Activated T-cell treated with anti-CD3 and anti-CD28 coated beads, Interleukin-2, amount 50 U/mL, for 1 hour (primary cell): ENCODE measurements at places on chromosomes 4 and X.

GRCh38 chr4:25811374-25811690 lies 51.5 kb downstream of the SEL1L3 start:
- no peak for DNase-seq

DNA sequence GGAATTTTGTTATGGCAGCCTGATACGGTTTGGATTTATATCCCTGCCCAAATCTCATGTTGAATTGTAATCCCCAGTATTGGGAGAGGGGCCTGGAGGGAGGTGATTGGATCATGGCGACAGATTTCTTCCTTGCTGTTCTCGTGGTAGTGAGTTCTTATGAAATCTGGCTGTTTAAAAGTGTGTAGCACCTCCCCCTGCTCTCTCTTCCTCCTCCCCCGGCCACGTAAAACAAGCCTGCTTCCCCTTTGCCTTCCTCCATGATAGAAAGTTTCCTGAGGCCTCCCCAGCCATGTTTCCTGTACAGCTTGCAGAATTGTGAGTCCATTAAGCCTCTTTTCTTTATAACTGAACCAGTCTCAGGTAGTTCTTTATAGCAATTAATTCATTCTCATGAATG lies 37.9 kb downstream of the SUPT20HL2 start:
- DNase-seq: no peak

GRCh38 chrX:34585561-34585960 lies 71.5 kb downstream of the TMEM47 start:
- DNase-seq: no peak

DNA sequence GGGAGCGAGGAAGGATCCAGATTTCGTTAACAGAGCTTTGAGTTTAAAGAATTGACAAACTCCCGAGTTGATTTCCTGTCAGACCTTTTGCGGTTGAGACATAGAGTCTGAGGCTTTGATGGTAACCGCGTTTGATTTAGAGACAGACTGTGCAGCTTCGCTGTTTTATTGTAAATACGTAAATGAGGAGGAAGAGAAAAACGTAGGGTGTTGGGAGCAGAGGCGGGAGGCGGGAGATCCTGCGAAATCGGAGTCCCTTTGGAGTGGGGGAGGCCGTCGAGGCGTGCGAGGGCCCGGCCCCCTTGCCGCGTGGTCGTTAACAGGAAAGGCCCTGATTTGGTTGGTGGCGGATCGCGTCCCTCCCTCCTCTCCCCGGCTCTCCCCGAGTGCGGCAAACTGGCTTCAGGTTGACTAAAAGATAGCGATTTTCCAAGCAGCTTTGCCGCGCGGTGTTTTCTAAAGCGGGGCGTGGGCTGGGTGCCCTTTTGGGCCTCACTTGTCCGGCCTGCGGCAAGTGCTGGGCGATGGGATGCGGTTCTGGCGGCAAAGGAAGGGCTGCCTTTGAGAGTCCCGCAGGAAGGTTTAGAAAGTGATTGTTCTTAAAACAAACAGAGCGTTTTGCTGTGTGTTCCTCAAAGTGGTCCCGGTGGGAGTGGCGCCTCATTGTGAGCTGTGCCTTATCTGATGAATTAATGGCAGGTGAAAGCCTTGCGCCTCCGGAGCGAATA lies 857 bp downstream of the SCML1 start:
- peak; percentile 64 for DNase-seq

DNA sequence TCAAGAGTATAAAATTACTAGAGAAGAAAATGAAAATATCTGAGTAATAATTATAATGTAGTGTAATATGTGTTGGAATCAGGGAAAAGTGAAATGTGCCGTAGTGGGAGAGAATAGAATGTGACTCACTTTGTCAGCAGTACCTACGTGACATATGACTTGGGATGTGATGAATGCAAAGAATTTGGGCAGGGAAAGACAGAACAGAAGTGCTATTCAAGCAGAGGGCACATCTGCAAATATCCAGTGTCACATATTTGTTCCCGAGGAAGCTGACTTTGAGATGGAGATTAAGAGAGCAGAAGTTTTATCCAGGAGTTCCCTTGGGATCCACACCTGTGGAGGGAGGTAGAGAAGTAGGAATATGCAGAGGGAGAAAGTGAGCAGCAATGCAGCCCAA lies 69.3 kb upstream of the HS3ST1 start:
- no peak for DNase-seq

- DNase-seq: no peak
Observed at GRCh38 chr4:126757219-126757618, 875.5 kb upstream of the INTU start.

DNA sequence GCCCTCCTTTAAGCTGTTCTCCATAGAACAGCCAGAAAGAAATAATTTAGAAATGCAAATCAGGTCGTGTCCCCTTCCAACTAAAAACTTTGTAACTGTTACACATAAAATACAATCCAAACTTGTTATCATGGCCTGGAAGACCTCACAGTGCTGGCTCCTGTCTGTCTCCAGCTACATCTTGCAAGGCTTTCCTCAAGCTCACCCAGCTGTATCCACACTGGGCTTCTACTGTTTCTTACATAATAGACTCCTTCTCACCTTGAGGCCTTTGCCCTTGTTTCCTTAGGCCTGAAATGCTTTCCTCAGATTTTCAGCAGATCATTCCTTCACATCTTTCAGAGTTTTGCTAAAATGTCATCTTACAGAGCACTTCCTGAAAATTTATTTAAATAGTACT lies 33.5 kb upstream of the USP53 start:
- DNase-seq: no peak

- no peak for DNase-seq
Observed at GRCh38 chr4:5957076-5957475, 61.2 kb downstream of the C4orf50 start.

DNA sequence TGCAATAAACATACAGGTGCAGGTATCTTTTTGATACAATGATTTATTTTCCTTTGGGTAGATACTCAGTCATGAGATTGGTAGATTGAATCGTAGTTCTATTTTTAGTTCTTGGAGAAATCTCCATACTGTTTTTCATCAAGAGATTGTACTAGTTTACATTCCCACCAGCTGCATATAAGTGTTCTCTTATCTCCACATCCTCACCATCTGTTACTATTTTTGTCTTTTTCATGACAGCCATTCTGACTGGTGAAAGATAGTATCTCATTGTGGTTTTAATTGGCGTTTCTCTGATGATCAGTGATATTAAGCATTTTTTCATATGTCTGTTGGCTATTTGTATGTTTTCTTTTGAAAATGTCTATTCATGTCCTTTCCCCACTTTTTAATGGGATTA lies 202.2 kb downstream of the RAPGEF2 start:
- DNase-seq: no peak

DNA sequence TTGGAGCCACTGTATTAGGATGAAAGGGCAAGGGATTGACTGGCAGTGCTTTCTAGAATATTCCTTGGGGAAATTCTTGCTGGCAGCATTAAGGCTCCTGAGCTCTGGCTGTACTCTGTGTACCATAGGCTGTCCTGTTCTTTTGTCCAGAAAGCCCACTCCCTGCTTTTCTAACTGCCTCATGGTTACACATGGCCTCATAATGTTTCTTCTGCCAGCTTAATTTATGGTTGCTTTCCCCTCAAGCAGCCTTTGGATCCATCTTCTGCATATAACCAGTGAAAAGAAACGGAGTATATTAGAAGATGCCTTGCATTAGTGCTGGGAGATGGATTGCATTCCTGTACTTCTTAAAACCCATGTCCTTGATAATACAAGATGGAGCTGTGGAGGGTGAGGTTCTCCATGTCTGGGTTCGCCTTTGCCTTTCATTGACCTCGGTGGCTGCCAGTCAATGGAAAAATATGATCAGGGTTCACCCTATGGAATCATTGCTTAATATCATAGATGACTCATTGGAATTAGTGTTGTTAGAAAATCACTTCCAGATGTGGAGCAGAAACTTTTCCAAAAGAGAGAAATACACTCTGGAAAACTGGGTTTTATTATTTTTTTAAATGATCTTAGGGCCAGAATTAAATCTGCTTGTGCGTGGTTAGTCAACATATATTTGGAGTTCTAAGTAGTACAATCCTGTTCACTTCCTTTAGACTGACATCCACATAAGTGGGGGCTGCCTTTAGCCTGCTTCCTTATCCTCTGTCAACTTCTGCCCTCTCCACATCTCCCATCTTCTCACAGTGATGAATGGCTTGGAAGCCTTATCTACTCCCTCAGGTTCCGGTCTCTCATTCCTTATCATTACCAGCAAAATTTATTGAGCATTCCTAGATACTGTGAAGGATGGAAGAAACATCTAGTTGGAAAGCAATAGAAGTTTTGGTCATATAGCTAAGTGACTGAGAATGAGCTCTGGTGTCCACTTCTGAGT lies 24.9 kb downstream of the DOCK11 start:
- no peak for DNase-seq

DNA sequence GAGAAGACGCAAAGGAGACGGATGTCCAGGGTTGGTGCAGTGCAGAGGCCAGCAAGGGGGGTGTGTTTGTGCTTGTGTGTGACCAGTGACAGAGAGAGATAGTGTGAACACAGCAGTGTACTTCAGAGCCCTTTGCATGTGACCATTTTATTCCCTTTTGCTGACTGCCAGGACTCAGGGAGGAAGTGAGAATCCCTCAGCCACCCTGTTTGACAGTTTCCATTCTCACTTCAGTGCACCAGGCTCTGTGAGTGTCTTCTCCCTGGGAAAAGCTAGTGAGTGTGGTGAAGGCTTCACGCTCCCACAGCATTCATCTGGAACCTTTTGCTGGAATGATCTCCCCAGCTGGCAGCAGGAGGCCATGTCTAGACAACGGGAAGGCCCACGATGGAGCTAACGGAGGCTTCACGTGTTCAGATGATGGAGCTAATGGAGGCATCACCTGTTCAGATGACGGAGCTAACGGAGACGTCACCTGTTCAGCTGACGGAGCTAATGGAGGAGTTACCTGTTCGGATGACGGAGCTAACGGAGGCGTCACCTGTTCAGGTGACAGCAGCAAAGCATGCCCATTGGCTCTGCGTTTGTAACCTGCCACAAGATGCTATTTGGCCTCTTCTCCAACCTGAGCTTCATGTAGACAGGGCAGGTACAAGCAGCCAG lies 195.4 kb downstream of the AFAP1 start:
- no peak for DNase-seq

DNA sequence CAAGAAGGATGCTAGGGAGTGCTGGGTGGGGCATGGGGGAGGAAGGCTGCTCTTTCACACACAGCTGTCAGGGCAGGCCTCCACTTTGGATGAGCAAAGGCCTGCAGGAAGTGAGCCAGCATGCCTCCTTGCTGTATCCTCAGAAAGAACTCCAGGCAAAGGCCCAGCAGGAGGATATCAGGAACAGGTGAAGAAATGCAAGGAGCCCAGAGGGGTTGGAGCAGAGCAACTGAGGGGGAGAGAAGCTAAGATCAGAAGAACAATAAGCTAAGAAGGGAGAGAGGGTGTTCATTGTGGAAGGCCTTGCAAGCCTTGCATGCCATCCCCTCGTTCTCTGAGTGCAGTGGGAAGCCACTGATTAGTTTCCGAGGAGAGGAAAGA lies 115.1 kb downstream of the CAMK2D start:
- DNase-seq: no peak

GRCh38 chr4:65023883-65024670 lies 614.8 kb upstream of the TECRL start:
- DNase-seq: no peak

DNA sequence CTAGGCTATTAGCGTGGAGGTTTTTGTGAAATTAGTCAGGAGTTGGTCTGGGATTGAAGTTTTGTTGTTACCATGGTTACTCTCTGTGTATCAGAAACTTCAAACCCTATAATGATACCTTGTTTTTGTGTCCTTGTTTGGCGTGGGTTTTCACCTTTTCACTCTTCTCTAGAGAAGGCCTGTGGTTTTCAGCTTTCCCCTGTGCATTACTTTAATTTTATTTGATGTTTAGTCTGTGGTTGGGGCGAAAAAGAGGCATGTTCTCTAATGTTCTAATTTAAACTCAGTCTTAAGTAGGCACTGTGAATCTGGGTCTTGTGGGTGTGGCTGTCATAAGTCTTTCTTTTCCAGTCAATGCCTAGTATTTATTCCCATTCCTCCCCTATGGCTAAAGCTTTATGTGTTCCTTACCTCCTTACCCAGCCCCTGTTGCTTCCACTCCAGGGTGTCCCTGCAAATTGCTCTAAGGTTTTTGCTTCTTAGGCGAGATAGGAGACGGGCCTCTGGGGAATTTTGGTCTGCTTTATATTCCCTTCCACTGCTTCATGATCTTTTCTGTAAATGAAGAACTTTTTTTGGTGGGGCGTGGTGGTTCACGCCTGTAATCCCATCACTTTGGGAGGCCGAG lies 326.3 kb upstream of the ZCCHC13 start:
- no peak for DNase-seq

DNA sequence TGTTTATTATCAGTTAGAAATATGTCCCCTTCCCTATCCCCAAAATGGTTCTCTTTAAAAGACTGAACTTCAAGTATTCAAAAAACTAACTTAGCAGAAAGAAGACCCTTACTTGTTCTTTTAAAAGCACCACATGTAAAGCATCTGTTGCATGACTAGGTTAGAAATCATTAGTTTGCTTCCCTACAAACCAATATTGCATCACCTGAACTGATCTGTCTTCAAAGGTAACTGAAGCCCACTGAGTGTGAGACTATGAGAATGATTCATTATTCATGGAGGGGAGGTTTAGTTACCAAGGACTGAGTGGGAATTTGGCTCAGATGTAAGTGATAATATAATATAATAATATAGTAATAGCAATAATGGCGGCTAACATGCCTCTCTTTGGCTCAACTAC lies 231.7 kb downstream of the SPRY1 start:
- DNase-seq: no peak

GRCh38 chr4:181594188-181594587 lies 649.0 kb upstream of the TENM3 start:
- DNase-seq: no peak
